ENCODE measurements at places on chromosomes 2 and 18. TPM values are rescaled to one million over a fixed set of nuclear protein-coding genes. Genes with fewer than 3 reads are reported as not detected.
A peak's percentile ranks its signal among the peaks of the same experiment; 100 is the strongest.

The SPATS2L gene
- total RNA-seq: 27.2 TPM

The ST8SIA3 gene
- not detected for total RNA-seq

The LOXL3 gene
- total RNA-seq: 29.0 TPM

The KANSL1L gene
- total RNA-seq: 4.3 TPM

The CPO gene
- not detected for total RNA-seq

The SFT2D3 gene
- 6.2 TPM for total RNA-seq

The SERPINB13 gene
- total RNA-seq: not detected

The COL6A3 gene
- total RNA-seq: 0.43 TPM

- no peak overlapping the region for H3K27ac ChIP-seq
- no peaks in the 10 kb centered on the region for H3K4me1 ChIP-seq
- no peak overlapping the region for H3K4me3 ChIP-seq
- no peaks in the 10 kb centered on the region for H3K36me3 ChIP-seq
- DNase-seq: no peak
Observed at GRCh38 chr18:76265497-76266235, 229.4 kb downstream of the ZNF516 start.

- H3K4me3 ChIP-seq: peak overlapping the region; percentile 96
- no peaks in the 10 kb centered on the region for H3K36me3 ChIP-seq
- DNase-seq: no peak
- H3K4me1 ChIP-seq: peaks cover 7% of the 10 kb centered on the region
Observed at GRCh38 chr2:48315896-48316194, 214.1 kb upstream of the STON1 start.

- no peaks in the 10 kb centered on the region for H3K4me1 ChIP-seq
- H3K27me3 ChIP-seq: no peaks in the 10 kb centered on the region
- H3K4me3 ChIP-seq: no peak overlapping the region
- no peaks in the 10 kb centered on the region for H3K36me3 ChIP-seq
Observed at GRCh38 chr18:78927156-78927555, 52.5 kb upstream of the SALL3 start.

- H3K4me1 ChIP-seq: no peaks in the 10 kb centered on the region
- no peak for DNase-seq
- no peaks in the 10 kb centered on the region for H3K36me3 ChIP-seq
- no peak overlapping the region for H3K27ac ChIP-seq
Observed at GRCh38 chr2:129799036-129799958, 180.2 kb upstream of the RAB6C start.

DNA sequence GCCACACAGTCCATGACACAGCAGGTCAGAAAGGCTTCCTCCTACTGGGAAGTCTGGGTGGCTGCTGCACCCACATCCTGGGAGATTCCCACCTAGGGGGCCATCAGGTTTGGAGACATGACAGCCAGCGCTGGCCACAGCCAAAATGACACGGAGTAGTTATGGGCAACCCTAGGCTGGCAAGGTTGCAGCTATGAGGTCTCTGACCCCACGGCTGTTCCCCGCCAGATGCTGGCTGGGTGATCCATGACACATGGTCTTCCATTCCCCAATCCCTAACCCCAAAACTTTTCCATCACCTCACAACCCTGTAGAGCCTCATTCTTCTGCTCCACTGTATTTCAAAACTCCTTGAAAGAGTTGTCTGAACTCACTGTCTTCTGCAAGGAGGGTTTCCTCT is 42.7 kb upstream of the EPAS1 start:
- no peaks in the 10 kb centered on the region for H3K27me3 ChIP-seq
- no peak for DNase-seq
- H3K4me1 ChIP-seq: no peaks in the 10 kb centered on the region

DNA sequence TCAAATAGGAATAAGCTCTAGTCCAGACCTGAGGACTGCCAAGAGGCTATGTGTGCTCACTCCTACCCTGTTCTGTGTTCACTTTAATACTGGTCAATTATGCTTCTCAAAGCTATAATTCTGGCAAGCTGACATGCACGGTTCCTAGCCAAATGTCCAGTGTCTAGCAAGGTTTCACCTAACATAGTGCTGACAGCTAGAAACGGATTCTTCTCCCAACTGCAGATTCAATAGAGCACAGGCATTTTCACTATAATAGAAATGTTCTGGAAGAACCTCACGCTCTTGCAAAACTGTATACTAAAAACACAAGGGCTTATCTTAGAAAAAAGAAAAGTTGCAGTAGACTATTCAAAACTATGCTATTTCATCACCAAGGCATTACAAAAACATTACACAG is 45.1 kb downstream of the HDAC4 start:
- no peak for DNase-seq
- no peak overlapping the region for H3K27ac ChIP-seq
- no peak overlapping the region for H3K4me3 ChIP-seq
- no peaks in the 10 kb centered on the region for H3K36me3 ChIP-seq
- no peaks in the 10 kb centered on the region for H3K27me3 ChIP-seq

DNA sequence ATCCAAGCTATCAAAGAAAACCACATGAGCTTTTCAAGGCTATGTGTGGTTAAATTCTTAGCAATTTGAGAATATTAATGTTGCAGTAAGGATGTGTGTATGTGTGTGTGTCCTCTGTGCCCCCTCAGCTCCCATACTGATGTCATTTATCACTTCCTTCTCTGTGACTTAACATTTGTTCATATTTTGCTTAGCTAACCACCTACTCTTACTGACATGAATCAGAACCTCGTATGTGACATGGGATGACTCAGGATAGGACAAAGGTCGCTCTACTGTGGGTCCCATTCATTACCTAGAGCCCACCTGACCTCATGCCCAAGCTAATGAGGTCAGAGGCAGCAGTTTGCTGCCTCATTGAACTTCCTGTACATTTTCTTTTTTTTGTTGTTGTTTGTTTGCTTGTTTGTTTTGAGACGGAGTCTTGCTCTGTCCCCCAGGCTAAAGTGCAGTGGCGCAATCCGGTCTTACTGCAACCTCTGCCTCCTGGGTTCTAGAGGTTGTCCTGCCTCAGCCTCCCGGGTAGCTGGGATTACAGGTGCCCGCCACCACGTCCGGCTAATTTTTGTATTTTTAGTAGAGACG is 36.3 kb downstream of the MOGAT1 start:
- DNase-seq: no peak
- H3K4me1 ChIP-seq: peaks cover 8% of the 10 kb centered on the region
- no peaks in the 10 kb centered on the region for H3K27me3 ChIP-seq

DNA sequence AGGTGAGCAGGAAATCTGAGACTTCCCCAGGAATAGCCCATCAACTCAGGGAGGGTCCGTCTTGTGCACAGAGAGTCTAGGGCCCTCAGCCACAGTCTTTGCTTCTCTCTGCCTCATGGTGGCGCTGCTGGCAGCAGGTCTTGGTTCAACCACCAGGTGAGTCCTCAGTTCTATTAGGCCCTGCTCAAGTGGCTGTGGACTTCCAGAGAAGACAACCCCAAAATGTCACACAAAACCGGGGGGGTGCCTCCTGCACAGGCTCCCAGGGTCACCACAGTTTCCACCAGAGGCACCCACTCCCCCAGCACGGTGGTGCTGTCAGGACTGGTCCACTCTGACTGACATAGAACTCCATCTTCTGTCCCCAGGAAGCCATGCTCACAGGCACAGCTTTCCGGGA is 2.4 kb upstream of the CHRNG start:
- no peaks in the 10 kb centered on the region for H3K36me3 ChIP-seq
- H3K27me3 ChIP-seq: no peaks in the 10 kb centered on the region

DNA sequence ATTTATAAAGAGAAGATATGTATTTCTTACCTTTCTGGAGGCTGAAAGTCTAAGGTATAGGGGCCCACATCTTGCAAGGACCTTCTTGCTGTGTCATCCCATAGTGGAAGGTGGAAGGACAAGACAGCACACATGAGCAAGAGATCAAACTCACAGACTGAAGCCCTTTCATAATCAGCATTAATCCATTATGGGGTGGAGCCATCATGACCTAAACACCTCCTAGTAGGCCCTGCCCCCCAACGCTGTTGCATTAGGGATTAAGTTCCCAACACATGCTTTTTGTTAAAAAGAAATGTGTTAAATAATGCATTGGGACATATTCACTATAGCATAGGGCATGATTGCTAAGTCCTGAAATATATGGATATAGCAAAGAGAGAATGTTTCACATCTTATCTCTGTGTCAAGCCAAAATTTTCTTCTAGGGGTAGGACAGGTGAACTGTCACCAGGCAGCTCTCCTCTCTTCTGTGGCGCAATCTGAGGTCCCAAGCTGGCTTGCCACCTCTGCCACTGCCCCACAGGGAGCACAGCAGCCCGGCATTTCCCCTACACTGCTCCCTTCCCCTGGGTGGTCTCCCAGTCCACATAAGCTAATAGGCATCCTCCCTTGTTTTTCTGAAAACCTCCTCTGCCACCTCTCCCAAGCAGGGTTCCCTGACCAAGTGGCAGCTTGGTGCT is 8.3 kb upstream of the CTIF start:
- H3K4me3 ChIP-seq: no peak overlapping the region
- H3K4me1 ChIP-seq: no peaks in the 10 kb centered on the region
- no peaks in the 10 kb centered on the region for H3K36me3 ChIP-seq
- H3K27ac ChIP-seq: no peak overlapping the region

DNA sequence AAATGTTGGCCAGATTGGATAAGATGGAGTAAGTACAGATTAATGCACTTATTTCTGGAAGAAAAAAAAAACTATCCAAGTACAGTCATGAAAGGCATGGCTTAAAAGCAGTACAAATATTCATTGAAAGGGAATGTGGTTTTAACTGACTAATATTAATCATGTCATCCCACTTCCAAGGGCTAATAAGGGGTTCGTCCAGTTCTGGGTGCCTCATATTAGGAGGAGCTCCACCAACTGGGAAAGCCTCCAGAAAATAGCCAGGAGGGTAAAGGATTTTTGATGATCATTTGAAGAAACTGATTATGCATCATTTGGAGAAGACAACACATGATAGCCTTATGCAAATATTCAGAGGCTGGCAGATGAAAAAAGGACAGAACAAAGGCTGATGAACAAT is 115.2 kb upstream of the ARL5A start:
- no peaks in the 10 kb centered on the region for H3K4me1 ChIP-seq
- no peaks in the 10 kb centered on the region for H3K36me3 ChIP-seq
- no peak for DNase-seq

- peaks cover 18% of the 10 kb centered on the region for H3K4me1 ChIP-seq
- no peak overlapping the region for H3K27ac ChIP-seq
- H3K27me3 ChIP-seq: no peaks in the 10 kb centered on the region
- no peaks in the 10 kb centered on the region for H3K36me3 ChIP-seq
Observed at GRCh38 chr2:46462936-46463335, 16.4 kb upstream of the TMEM247 start.

- H3K27ac ChIP-seq: no peak overlapping the region
- no peaks in the 10 kb centered on the region for H3K27me3 ChIP-seq
- DNase-seq: no peak
- H3K36me3 ChIP-seq: peaks cover 2% of the 10 kb centered on the region
- H3K4me3 ChIP-seq: no peak overlapping the region
Observed at GRCh38 chr2:197071213-197071612, 144.7 kb upstream of the PGAP1 start.

DNA sequence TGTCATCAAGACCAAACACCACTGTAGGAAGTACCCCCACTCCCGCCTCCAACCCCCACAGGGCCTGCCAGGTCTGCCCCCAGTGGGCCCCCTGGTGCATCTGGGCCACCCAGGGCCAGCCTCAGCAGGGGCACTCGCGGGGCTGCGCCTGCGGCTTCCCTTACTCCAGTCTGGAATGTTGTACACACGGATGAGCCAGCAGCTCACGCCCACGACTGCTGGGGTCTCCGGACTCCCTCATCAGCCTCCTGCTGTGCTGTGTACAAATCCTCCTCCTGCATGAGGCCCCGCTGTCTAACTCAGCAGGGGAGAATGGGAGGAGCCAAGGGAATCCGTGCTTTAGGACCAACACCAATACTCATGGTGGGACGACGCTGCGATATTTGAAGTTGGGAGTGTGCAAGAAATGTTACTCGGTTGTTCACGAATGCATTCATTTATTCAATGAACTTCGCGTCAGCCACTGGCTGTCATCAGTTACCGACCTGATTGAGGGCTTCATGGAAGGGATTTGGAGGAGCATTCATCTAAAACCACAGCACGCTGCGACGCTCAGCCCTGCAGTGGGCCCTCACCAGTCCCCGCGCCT is 654 bp upstream of the ASB1 start:
- H3K27me3 ChIP-seq: no peaks in the 10 kb centered on the region
- peak overlapping the region; percentile 72 for H3K27ac ChIP-seq
- no peak for DNase-seq
- no peaks in the 10 kb centered on the region for H3K36me3 ChIP-seq
- H3K4me1 ChIP-seq: peaks cover 11% of the 10 kb centered on the region

- no peaks in the 10 kb centered on the region for H3K27me3 ChIP-seq
- no peaks in the 10 kb centered on the region for H3K36me3 ChIP-seq
- peaks cover 8% of the 10 kb centered on the region for H3K4me1 ChIP-seq
- no peak for DNase-seq
- H3K4me3 ChIP-seq: no peak overlapping the region
Observed at GRCh38 chr2:74347742-74348141, 4.5 kb upstream of the SLC4A5 start.

DNA sequence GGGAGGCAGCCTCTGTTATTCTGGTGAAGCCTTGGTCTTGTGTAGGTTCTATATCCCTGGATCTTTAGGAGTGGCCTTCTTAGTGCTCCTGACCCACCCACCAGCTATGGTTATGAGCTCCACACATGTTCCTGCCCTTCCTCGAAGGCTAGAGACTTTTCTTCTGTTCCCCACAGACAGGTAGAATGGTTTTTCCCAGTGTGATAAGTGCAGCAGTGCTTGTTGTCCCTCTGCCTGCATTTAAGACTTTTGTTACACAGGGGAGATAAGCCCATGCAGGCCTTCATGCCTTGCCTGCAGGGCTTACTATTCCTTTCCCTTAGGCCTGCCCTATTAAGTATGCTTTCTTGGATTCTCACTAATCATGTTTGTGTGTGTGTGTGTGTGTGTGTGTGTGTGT is 48.4 kb upstream of the DSC1 start:
- H3K27me3 ChIP-seq: no peaks in the 10 kb centered on the region
- no peak overlapping the region for H3K4me3 ChIP-seq
- H3K27ac ChIP-seq: no peak overlapping the region
- DNase-seq: no peak
- no peaks in the 10 kb centered on the region for H3K36me3 ChIP-seq
- peaks cover 8% of the 10 kb centered on the region for H3K4me1 ChIP-seq

DNA sequence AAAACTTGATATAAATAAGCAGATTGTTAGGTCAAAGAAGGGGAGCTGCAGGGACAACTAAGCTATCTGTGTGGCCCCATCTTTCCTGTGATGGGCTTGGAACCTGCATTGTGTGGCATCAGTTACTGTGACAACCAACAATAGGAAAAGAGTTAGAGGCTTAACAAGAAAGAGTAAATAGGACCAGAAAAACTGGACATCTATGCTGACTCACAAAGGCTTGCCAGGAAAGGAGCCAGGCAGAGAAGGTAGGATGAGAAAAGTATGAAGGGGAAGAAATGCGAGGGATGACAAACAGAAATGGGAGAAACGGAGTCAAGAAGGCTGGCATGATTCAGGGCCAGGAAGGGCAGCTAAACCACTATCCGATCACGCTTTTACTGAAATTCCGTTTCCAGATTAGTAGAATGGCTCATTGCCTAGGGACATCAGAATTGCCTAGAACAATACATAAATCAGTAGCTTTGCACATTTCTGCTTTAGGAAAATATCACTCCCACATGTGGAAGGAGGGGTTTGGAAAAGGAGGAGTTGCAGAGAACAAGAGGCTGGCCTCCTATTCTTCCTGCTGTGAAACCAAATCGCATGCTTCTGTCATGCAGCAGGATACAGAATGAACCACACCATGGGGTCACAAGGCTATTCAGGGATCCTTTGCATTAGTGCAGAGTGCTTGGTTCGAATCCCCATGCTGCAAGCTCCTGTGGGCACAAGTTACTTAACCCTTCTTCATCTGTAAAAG is 7.3 kb downstream of the PLA2R1 start:
- H3K4me3 ChIP-seq: no peak overlapping the region
- no peaks in the 10 kb centered on the region for H3K36me3 ChIP-seq
- no peaks in the 10 kb centered on the region for H3K4me1 ChIP-seq
- no peaks in the 10 kb centered on the region for H3K27me3 ChIP-seq
- H3K27ac ChIP-seq: no peak overlapping the region

Measured in GM12878 (cell line).